ENCODE measurements at places on chromosomes 13 and 19. TPM values are rescaled to one million over a fixed set of nuclear protein-coding genes. Genes with fewer than 3 reads are reported as not detected.

ANKLE1 gene
- not detected for total RNA-seq

SMIM24 gene
- total RNA-seq, result not detected

SPRY2 gene
- 28.2 TPM for total RNA-seq

THSD8 gene
- not detected for total RNA-seq

IQCN gene
- 8.7 TPM for total RNA-seq

CEBPG gene
- total RNA-seq, result 32.6 TPM

LILRA1 gene
- total RNA-seq, result 3.0 TPM

DNA sequence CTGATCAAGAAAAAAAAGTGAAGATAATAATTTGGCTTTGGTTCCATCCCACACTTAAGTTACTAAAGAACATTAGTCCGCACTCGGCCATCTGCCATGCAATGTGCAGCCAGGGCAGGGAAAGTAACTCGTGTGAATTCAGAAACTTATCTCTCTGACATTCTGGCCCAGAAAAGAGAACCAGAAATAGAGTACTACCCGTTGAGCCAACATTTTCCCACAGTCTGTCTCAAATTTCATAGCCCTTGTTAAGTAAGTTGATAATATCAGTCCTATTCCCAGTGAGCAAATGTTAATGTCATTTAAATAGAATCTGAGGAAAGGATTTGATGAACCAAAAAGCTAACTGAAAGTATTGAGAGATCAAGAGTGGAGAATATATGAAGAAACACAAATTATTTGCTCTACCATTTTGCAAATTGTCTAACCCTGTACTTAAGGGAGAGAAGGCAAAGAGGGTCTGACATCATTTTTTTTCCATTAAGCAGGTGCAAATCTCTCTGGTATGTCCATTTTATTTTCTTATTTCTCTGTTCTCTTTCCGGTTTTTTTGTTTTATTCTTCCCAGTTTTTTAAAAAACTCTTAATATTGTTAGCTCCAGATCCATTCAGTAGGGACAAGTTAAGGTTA is 156.3 kb downstream of the NDFIP2 start:
- no peak for DNase-seq

DNA sequence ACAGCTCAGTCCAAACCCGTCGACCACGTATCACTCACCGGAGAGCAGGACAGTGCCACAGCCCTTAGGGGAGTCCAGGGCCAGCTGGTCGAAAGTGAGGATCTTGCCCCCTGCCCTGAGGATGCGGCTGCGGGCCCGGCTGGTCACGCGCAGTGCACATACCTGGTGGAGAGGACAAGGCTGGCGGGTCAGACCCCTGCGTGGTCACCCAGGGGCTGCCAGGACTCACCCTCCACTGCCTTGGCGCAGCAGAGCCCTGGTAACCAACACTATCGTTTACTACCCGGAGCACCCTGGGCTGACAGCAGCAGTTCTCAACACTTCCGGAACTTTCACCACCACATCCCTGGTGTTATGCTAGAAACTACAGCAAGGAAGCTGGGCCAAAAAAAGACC is 1.2 kb upstream of the FAM83E start:
- no peak for DNase-seq

GRCh38 chr19:57071444-57071843 is 48.3 kb upstream of the USP29 start:
- no peak for DNase-seq

GRCh38 chr19:3039641-3040077 is 10.6 kb upstream of the TLE2 start:
- no peak for DNase-seq

DNA sequence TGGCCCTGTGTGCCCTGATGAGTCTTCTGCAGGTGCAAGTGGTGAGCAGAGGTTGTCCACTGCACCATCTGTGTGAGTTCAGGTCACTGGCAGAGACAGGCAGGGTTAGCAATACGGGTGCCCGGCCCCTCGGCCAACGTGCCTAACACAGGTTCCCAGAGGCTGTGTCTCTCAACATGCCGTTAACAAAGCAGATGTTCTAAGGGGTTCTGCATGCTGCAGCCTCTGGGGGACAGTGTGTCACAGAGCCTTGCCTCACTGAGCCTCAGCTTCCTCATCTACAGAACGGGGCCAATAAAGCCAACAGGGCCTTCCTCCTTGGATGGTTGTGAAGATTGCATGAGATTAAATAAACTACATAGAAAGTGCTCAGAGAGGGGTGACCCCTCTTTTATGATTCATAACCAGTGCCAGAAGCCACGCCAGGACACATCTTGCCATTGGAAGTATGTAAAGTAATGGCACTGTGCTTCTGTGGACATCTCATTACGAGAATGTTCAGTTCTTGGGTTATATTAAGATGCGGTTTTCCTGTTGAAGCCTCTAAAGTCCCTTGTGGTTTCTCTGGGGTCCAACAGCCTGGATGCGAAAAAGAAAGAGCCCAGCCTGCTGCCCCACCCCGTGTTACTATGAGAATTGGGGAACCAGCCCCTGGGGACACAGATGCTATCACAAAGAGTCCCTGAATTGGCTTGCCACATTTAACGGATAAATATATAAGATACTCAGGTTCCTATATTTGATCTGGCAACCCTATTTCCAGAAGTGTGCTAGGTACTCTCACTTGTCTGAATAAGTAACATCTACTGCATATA is 11.2 kb upstream of the ARHGEF18 start:
- no peak for DNase-seq

DNA sequence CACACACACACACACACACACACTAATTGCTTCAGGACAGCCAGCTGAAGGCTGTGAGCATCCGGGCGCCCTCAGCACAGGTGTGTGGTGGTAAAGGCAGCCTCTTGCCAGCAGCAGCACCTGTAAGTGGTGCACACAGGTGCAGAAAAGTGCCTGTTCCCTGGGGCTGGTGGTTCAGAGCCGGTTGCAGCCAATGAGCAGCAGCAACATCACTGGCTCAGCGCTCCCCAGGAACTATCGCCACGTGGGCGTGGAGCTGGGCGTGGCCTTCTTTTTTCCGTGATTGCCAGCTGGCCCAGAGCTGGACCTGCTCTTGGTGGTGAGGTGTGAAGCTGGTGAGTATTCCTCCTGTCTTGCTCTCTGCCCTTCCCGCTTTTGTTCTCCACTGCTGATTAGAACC is at the start of gene NLRP5:
TSS of gene NLRP5 (plus strand) at position 289 of the 400 bp plus-strand sequence.
- no peak for DNase-seq

GRCh38 chr13:46350003-46350402 is 37.0 kb downstream of the RUBCNL start:
- DNase-seq, result no peak

DNA sequence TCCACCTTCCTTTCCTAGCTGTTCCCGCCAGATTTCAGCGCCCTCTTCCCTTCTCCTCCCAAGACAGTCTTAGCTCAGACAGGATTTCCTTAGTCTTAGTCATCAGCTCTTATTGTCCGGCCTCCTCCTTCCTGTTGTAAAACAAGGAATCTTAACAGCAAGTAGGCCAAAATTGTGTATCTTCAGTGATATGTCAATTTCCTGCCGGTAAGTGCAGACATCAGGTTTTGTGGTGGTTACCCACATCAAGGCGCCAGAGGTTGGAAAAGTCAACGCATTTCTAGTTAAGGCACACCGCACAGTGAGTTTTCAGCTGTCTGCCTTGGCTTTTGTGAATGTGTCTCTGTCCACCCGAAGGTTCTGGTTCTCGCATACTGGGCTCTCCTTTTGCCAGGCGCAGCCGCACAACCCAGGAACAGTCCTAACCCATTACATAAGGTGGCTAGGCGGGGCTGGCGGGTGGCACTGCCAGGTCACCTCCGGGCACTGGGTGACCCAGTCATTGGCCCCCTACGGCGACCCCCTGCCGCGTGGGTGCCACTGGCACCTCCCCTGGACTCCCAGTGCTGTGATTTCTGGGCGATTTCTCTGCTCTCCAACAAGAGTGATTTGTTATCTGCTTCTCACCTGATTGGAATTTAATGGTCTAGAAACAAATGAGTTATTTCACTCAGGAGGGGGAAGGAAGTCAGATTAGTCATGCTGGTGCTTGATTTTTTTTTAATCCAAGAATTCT is 12.9 kb downstream of the COL4A2 start:
- no peak for DNase-seq
